ENCODE measurements at places on chromosomes 11 and 22.
A peak's percentile ranks its signal among the peaks of the same experiment; 100 is the strongest.

DNA sequence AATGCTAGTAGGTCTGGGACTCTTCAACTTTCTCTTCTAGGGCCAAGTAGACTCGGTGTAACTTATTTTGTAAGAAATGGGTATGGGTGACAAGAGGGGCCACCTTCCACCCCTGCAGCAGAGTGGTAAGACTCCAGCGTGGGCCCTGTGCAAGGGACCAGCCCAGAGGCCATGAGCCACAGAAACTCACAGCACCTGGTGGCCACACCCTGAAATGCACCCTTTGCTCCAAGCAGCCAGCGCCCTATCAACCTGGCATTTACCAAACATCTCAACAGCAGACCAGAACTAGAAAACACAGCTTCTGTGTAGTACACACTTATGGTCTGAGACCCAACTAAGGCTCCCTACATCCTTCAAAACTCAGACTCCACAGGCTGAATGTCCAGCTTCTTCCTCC is 5.7 kb downstream of the CDCA5 start:
- peak; percentile 57 for DNase-seq

DNA sequence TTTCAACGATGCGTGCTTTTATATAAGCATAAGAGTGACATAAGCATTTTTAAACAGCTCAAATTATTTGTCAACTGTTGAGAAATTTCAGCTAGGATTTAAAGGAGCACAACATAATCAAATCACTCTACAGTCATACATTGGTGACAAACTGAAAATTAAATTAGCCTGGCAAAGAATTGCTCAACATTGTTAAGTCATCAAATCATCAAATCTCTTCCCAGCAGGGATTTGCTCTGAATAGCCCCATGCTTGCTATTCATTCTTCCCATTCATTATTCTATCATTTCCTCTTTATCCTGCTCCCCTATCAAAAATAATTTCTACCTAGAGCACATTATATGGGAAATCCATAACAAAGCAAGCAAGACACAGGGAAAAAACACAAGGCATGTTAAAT is 198.7 kb upstream of the LUZP2 start:
- no peak for DNase-seq

GRCh38 chr11:122747351-122747781 is 90.9 kb upstream of the CRTAM start:
- no peak for DNase-seq

DNA sequence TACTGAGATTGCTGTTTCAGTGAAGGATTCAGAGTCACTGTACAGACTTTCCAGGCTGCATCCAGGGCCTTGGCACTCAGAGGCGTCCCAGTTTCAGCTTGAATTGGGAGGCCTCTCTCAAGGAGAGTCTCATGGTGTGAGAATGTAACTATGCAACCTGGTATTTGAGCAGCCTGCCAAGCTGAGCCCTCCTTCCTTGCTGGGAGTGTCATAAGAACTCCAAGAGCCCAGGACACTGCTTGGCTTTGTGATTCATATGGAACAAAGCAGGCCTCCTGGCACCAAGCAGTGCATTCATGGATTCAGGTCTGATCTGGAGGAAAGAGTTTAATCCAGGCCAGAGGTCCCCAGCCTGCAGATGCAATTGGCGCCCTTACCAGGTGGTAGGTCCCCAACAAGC is 171.7 kb downstream of the DBX1 start:
- no peak for DNase-seq

- DNase-seq, result no peak
These were observed 33.4 kb downstream of the MN1 start for GRCh38 chr22:27768027-27768653.

DNA sequence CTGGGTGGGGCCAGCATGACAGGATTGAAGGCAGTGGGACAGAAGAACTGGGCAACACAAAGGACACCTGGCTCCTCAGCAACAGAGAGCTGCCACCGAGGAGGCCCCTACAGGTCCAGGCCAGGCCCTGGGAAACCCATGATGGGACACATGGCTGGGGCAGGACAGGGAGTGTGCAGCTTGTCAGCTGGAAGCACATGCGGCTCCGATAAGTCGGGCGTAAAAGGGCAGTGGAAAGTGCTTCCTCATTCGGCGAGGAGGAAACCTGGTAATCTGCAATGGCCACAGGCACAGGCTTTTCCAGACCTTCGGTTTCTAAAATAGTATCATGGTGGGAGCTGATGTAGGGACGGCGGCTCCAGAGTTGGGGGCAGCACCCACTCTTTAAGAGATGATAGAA is 16.5 kb downstream of the GNAZ start:
- DNase-seq, result no peak

DNA sequence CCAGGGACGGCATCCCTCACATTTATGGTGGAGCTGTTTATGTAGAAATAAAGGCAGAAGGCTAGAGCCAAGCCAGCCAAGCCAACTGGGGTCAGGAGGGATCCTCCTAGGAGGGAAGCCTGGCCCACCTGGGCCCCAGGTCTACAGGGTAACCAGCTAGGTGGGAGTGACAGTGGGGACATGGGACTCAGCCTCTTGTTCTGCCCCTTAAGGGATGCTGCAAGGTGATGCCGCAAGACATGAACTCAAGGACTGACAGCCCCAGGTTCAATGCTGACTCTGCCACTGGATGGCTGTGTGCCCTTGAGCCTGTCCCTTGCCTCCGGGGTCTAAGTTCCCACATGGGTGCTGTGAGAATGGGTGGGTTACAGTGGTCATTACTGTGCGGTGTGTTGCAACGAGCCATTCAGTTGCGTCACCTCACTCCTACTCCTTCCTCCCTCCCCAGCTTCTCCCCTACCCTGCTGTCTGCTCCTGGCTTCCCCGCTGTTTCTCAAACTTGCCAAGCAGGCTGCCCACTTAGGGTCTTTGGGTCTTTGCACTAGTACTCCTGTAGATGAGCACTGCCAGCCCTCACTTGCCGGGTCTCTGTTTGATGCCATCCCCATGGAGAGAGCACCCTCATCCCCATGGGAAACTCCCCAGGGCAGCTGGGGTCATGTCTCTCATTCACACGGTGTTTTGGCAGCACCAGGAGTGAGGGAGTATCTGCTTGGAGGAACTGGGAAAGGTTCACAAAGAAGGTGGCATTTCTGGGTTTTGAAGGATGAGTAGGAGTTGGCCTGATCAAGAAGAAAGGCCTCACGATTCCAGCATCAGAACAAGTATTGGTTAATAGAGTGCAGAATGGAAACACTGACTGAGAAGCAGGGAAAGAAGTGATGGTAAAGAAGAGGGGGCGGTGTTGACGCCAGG is 43.0 kb upstream of the RTL6 start:
- DNase-seq, result no peak

GRCh38 chr11:41053894-41054293 is 405.6 kb downstream of the LRRC4C start:
- no peak for DNase-seq

DNA sequence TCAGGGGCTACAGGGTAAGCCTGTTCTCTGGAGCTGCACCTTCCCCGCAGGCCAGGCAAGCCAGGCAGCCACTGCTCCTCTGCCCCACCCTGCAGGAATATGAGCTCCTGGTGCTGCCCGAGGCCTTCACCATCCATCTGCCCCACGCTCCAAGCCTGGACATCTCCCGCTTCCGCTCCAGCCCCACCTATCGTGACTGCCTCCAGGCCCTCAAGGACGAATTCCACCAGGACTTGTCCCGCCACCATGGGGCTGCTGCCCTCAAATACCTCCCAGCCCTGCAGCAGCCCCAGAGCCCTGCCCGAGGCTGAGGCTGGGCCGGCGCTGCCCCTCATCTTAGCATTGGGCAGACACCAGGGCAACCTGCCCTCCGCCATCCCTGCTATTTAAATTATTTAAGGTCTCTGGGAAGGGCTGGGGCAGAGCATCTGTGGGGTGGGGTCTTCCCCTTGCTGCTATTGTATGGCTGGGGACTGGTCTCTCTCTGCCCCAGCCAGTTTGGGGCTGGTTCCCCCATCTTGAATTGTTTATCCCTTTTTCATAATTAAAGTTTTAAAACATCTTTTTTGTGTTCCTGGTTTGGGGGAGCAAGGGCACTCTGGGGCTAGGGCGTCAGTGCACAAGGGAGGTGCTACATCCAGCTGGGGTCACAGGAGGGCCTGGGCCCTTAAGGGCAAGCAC is 6.2 kb downstream of the LARGE2 start:
- no peak for DNase-seq

GRCh38 chr22:29846290-29846689 is 8.2 kb upstream of the ASCC2 start:
- DNase-seq, result no peak

GRCh38 chr22:30062950-30063349 is 17.3 kb upstream of the HORMAD2 start:
- no peak for DNase-seq

DNA sequence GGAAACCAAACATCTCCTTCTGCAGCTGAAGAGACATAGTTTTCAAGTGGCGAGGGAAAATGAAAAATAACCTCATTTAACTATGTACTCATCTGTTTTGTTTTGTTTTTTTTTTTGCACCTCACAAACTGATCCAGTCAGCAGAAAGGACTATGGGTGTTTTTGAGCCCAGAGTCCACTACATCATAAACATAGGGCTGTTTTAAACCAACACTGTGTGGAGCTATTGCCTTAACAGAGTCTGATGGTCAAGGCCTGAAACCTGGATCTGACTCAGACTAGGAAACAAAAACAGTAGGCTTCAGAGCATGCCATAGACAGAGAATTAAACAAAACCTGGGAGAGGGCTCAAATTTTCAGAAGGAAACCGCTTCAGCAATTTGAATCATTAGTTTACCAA is 99.3 kb upstream of the FSHB start:
- DNase-seq, result no peak

- no peak for DNase-seq
These were observed 16.3 kb downstream of the ADORA2A start for GRCh38 chr22:24443668-24444067.

DNA sequence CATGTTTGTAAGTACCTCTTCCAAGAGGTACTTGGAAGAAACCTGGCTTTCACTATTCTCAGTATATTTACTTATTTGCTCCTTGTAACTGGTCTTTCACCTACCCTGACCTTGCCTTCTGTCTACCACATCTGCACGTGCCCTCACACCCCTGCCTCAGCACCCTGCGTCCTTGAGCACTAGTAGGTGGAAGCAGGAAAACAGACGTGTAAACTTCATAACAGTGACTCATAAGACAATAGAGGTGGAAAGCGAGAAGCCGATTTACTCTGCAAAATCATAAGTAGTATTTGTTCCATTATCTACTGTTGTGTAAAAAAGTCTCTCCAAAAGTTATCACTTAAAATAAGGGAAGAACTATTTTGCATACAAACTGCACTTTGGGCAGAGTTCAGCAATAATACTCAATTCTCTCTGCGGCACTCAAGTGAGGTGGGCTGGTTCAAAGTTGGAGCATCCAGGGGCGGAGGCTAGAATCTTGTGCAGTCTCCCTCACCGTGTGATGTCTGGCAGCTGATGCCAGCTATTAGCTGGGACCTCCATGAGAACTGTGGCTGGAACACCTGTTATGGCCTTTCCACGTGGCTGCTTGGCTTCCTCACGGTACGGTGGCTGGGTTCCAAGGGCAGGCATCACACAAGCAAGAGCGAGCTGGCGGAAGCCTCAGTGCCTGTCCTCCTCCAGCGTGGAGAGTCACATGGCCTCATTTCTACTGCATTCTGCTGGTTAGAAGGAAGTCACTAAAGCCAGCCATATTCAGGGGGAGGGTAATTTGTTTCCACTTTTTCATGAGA is 30.4 kb downstream of the PACS1 start:
- peak; percentile 47 for DNase-seq

GRCh38 chr11:74839971-74840370 is 91.3 kb downstream of the RNF169 start:
- no peak for DNase-seq

DNA sequence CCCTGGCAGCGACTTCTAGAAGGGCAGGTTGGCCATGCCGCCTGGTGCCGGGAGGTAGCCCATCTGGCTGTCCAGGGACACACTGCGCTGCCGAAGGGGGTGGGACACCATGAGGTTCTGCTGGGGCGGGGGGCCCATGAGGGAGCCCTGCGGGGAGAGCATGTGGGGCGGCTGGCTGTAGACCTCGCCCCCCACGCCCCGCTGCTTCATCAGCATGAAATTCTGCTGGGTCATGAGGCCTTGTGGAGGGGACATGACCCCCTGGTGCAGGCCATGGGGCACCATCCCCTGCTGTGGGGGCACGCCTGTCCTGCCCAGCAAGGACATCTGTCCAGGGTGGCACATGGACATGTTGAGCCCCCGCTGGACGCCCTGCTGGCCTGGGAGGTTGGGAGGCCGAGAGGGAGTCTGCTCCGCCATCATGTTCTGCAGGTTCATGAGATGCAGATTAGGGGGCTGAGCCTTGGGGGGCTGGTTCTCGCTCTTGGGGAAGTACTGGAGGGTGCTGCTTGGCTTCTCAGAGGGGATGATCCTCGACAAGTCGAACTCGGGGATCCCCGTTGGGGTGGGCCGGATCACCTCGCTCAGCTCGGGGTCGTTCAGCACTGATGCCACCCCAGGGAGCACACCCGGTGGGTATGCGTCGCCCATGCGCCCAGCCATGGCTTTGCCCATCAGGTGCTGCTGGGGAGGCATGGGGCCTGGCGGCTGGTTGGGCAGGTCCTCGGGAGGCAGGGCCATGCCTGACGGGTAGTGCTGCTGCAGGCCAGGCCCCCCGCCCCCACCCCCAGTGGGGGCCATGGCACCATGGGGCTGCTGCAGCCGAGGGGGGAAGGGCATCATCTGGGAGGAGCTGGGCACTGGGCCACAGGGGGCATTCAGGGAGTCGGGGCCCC is 15.0 kb downstream of the CXCR5 start:
- DNase-seq, result no peak

DNA sequence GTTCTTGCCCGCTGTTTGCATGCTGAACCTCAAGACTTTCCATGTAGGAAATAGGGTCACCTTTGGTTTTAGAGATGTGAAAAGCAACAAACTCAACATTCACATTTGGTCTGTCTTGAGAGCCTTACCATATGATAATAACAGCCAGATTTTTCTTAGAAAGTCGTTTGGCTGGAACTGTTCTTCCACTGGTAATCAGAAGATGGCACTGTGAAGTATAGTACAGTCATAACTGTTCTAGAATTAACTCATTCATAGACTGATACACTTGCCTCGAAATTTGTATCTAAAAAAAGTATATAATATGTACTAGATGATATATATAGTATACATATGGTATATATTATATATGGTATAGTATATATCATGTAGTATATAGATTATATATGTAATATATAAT is 12.3 kb downstream of the LUZP2 start:
- DNase-seq, result no peak

DNA sequence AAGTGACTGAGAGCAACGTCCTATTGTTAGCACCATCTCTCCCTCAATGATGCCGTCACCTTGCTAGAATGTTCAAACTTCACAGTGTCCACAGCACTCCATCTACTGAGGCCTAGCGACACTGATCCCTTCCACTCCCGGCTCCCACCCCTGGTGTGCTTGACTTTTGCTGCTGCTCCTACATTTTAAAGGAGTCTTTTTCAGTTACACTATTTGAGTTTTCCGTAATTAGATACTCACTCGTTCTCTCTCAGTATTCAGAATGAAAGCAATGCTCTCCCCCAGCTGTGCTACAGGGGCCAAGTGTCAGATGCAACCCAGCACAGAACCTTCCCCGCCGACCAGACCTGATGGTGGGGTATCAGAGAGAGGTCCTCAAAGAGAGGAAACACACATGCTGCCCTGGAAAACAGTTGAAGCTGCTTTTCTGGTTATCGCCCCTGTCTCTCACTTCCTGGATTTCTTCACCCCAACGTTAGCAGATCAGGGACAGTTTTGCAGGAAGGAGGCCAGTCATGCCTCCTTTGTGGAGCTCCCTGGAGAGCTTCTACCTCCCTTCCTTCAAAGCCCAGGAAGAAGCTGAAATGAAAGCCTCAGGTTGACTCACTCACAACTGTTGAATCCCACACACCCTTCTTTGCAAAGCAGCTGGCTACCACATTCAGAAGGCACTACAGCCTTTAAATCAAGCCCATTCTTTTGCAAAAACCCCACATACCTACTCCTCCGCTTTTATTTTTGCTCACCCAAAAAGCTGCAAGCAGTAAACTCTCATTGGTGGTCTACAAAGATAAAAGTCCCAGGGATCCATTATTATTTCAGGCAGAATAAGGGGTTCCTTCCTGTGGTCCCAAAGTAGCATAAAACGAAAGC is 23.5 kb downstream of the LARGE1 start:
- no peak for DNase-seq
